ENCODE measurements at places on chromosomes 1 and 21. TPM values are rescaled to one million over a fixed set of nuclear protein-coding genes. Genes with fewer than 3 reads are reported as not detected.
A peak's percentile ranks its signal among the peaks of the same experiment; 100 is the strongest.

GIPC2 gene
- 4.3 TPM for total RNA-seq

AQP10 gene
- 1.3 TPM for total RNA-seq

FAM163A gene
- not detected for total RNA-seq

ANKRD35 gene
- 0.09 TPM for total RNA-seq

DNA sequence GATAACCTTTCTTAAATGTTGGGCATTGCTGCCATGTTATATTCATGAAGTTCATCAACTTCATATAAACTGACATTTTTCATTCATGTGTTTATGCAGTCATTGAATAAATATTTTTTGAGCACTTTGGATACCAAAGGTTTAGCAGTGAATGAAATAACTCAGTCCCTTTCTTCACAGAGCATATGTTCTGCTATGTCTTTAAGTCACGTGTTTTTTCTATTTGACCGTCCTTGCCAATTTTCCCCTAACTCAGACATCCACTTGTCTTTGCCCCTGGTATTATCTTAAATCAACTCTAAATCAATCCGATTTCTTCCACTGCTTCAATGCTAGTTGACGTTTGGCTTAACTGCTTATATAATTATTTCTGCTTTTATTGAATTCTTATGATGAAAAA is 16.6 kb downstream of the ADARB1 start:
- no peak for DNase-seq

DNA sequence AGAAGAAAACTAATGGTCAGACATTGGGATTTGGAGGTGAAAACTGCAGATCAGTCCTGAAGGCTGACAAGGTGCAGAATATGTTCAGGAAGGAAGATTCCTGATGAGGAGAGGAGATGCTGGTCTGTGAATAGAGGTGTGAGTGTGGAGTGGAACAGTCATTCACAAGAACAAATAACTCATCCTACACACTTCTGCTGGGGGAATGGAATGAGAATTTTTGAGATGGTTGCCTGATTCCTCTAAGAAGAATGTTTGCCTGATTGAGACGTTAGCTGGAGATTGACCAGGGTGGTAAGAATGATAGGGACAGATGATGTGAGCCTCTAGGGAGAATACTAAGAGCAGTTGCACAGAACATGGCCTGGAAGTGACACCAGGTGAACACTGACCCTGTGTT is 4.1 kb downstream of the S100A7 start:
- DNase-seq: no peak

DNA sequence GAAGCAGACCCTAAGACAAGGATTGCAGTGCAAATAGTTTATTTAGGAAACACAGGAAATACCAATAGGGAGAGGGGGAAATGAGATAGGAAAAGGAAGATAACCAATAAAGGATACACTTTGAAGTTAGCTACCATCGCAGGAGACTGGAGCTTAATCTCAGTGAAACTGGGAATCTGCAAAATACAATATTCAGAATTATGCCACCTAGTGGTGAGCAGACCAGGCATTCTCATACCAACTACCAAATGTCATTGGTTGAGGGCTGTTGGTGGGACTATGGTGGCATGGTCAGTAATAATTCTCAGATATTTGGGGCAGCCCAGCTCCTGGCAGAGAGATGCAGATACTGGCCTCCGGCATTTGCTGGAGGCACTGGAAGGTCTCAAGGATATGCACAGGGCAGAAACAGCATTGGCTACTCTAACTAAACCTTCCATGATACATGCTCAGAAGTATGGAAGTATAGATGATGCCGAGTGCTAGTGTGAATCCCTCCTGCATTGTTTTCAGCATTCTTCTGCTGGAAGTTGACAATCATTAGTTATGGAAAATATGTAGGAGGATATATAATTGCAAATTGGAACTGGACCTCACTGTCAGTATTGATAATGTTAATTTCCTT is 11.8 kb upstream of the ZFP69B start:
- DNase-seq: peak; percentile 13

GRCh38 chr21:17585875-17586450 is 26.7 kb downstream of the BTG3 start:
- DNase-seq: peak; percentile 39

- peak; percentile 79 for DNase-seq
Measured at GRCh38 chr1:111222308-111223125, 5.0 kb upstream of the CHI3L2 start.

DNA sequence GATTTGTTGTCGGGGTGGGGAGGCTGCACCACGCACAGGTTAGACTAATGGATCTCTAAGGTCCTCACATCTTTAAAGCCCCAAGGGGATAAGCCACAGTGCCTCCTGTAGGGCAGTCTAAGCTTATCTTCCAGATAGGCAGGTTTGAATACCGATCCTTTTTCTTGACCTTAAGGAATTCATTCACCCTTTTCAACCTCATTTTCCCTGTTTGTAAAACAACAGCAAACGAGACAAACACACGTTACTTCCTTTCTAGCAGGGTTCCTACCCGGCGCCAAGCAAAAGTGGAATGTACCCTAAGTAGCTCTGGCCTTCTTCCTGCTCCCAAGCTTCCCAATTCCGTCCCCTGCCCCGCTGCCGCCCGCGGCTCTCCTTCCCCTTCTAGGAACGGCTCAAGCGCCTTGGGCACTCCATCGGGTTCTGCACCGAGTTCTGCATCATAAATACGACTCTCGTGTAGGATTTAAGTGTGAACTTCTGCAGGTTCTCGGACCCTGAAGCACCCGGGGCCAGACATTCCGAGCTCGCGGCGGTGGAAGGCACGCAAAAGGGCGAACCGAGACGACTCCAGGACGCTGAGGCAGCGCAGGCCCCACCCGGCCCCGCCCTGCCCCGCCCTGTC is 548 bp upstream of the CDC20 start:
- DNase-seq: peak; percentile 55

DNA sequence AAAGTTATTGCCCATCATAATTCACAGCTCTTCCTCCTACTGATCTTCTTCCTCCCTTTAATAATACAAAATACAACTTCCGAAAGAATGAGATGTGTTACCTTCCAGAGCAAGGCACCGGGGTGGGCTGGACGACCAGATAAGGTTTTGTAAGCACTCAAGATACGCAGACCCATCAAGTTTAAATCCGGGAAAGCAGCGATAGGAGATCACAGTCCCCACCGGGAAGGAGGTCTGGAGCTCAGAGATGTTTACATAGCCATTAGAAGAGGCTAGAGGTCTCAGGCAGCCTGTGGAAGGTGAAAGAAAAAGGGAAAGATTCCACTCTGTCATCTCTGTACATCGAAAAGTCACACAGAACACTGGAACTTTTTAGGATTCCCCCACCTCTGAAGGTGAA is 99.4 kb downstream of the SUSD4 start:
- DNase-seq: no peak

GRCh38 chr1:178509414-178510007 is 3.4 kb upstream of the TEX35 start:
- no peak for DNase-seq

GRCh38 chr21:42038826-42039425 is 28.8 kb upstream of the ZBTB21 start:
- DNase-seq: no peak

DNA sequence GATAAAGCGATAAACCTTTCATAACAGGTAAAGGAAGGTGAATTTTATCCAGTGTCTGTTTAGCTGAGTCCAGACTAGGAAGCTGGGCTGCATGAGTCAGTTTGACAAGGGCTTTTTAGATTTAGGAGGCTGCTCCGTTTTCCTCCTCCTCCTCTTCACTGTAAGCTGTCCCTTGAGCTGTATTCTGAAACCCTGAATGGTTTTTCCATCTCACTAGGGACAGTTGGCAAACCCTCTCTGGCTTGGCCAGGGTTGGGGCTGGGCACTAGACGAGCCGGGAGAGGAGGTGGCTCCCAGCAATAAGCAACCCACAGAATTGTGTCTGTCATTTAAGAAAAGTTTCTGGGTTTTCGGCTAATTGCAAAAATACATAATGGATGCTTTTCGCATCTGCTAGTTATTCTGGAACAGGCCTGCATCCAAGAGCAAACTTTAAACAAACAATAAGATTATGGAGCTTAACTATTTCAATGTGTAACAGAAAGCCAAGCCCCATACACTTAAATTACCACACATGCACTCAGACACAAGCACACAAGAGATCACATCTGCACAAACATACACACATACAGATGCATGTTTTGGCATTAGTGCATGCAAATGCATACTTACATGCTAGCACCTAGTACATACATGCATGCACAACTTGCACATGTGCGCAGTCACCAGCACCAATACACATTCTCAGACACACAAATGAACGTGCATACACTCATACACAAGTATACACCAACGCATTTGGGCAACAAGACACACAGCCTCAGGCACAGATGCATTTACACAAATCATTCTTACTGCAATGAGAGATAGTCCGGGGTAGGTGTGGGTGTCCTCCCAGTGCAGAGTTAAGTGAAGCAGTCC is 27.8 kb upstream of the FOXE3 start:
- no peak for DNase-seq

DNA sequence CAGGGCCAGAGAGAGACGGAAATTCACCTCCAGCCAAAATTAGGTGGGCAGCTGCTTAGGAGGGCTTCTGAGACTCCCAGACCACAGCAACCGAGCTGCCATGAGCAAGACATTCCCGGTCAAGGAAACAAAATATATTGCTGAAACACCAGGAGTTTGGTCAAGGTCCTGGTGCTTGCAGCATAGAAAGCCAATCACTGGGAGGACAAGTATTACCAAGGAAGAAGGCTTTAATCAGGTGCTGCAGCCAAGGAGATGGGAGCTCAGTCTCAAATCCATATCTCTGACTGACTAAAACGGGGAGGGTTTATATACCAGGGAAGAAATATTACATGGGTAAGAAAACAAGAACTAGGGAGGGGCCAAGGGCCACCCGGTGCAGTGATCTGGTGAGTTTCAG is 18.8 kb upstream of the TMEM125 start:
- no peak for DNase-seq

DNA sequence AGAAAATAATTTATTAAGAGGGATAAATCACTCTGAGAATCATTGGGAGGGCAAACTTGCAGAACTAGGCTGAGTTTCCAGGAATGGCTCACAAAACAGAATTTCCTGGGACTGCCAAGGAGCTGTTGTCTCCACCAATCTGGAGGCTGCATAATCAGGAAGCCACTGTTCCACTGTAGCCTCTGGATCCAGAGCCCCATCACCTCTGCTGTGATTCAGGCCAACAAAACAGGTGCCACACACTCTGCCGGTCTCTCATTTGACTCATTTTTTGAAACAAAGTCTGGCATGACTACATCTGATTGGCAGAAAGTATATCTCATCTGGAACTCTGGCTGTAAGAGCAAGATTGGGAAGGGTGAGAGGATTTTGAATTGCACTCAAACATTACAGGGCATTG is 178.9 kb upstream of the C1orf105 start:
- DNase-seq: no peak

DNA sequence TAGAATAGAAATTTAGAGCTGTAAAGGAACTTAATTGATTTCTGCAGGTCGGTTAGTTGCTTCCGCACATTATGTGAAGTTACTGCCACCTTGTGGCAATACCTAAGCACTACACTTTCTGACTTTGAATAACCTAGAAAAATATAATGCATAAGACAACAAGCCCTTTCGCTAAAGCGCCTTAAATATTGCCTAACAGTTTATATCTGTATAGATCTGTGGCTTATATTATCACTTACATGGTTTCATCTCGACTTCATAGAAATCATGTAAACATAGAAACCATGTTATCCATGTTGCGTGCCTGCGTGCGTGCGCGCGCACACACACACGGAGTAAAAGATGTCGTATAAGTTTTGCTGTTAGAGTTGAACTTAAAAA is 10.9 kb upstream of the IFI16 start:
- DNase-seq: no peak

DNA sequence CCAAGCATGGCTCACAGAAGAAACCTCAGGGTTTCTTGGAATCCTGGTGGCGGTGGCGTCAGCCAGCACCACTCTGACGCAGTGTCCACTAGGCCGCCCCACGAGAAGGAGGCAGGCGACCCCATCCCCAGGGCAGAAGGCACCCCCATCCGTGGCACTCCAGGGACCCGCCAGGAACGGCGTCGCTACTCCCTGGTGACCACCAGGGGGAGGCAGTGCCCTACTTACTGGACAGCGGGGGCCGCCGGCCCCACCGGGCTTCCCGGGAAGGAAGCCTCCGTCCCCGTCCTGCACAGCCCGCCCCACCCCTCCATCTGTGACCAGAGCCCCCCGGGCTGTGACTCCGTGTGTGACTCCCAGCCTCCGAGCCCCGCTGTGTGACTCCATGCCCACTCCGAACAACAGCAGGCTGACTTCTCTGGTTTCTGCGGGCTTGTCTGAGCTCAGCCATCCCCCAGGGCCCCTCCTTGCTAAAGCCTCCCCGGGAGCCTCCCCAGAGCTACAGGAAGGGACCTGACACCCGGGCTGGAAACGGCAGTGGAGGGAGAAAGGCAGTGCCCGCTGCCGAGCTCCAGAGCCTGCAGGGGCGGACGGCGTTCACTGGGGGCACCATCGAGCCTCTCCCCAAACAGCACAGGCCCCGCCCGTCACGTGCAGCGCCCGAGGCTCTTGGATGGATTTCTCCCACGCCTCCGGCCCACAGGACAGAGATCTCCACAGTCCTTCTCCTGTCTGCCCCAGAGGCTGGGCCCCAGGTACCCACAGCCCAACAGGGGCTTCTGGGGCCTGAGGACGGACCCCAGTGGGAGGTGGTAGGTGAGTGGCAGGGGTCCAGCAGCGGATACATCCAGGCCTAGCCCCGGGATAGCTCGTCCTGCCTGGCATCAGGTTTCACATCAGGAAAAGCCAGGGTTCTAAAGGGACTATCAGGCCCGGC is 21.1 kb downstream of the KIF17 start:
- peak; percentile 91 for DNase-seq

GRCh38 chr1:10033359-10033845 is 644 bp downstream of the UBE4B start:
- peak; percentile 29 for DNase-seq

GRCh38 chr1:229156872-229157271 is 114.0 kb upstream of the RAB4A start:
- DNase-seq: peak; percentile 49

DNA sequence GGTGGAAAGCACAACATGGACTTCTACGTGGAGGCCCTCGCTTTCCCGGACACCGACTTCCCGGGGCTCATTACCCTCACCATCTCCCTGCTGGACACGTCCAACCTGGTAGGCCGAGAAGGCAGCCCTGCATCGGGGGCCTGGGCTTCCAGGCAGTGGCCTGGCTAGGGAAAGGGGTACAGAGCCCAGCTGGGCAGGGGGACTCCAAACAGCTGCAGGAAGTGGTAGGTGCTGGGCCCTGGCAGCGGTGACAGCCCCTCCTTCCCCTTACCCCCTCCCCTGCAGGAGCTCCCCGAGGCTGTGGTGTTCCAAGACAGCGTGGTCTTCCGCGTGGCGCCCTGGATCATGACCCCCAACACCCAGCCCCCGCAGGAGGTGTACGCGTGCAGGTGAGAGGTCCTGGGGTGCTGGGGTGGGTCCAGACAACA is 30.0 kb upstream of the PADI6 start:
- DNase-seq: no peak

All from Caco-2 (cell line).